ENCODE measurements at places on chromosomes 2 and 18.

DNA sequence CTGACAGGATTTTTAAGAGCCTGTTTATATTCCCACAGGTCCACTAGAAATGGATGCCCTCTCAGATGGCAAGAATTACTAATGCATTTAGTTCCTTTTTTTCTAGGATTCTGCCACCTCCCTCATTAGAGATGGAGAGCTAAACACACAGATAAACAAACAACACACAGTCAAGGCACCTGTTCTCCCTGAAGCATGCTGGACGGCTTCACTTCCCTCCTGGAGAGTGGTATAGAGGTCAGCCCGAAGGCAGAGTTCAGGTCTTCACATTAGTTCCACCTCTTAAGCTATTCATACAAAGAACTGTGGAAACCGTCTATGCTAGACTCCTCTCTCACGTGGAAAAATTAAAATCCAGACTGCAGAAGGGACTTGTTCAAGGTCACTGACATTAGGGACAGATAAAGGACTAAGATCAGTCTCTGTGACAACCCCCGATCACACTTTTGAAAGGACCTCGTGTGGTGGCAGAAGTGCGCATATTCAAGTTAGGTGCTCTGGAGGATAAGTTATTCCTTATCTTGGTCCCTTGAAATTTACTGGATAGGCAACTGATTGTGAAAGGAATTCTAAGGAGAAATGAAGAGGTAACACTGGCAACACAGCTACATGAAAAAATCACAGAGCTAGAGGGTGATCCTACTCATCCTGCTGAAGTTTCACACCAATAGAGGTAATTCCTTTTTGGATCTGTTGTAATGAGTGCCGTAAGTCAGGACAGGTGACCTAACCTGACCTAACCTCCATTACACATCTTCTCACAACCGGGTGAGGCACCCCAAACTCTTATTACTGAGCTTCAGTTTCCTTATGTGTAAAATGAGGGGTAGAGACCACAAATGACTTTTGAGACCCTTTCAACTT is 75.1 kb downstream of the SPRED2 start:
- DNase-seq, result peak; percentile 49

DNA sequence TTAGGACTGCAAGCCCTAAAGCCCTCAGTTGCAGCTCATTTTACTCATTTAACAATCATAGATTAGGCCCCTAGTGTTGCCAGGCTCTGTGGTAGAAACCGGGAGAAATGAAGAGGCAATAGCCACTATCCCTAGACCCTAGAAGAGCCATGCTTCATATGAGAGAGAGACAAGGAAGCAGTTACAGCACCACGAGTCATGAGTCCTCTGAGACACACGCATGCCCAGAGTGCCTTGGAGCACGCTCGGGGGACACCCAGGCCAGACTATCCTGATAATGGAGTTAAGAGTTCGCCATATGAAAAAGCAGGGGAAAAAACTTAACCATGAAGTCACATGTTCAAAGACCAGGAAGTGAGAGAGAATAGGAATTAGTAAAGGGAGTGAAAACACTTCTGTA is 321.5 kb upstream of the PKDCC start:
- DNase-seq, result no peak

DNA sequence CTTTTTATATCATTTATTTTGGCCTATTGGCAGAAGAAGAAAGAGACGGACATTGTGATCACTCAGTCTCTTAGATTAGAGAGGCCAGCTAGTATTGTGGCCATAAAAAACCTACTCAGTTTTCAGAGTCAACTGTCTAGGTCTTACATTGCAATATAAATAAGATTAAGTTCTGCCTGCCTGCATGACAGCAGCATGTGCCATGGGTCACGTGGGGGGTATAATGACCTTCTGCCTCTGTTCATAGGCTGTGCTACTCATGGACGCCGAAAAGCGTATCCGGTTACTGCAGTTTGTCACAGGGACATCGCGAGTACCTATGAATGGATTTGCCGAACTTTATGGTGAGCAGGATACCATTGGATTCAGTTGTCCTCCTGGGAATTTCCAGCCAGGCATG is 238.5 kb downstream of the ALPK2 start:
- no peak for DNase-seq

- DNase-seq, result peak; percentile 13
Observed at GRCh38 chr18:21598726-21599584, 1.5 kb downstream of the ESCO1 start.

- DNase-seq, result peak; percentile 40
Observed at GRCh38 chr2:232632904-232633412, 446 bp upstream of the EFHD1 start.

DNA sequence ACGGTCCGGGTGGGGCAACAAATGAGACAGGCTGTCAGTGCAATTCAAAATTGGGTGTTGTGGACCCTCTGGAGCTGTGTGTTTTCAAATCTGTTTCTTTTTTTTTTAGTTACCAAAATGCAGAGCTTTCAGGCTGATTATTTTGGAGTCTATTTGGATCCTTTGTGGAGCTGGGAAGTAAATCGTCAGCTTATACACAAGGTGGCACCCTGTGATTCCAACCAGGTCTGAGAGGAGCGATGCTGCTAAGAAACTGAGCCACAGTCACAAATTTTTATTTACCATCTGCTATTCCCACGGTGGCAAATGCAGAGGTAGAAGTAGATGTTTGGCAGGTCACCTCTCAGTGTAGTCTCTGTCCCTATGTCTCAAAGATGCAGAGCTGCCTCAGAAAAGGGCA is 3.8 kb upstream of the EPC2 start:
- DNase-seq, result no peak

DNA sequence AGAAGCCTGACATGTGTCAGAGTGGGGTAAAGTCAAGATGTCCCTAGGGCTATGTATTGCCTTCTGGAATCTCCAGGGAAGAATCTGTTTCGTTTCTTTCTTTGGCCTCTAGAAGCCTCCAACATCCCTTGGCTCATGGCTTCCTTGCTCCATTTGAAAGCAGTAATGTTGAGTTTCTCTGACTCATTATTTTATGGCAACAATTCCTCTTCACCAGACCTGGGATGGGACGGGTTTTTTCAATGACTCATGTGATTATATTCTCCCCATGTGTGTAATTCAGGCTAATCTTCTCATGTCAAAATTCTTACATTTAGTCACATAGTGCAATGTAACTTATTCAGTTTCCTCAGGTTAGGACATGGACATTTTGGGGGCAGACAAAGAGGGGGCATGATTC is 1038.6 kb downstream of the CBLN2 start:
- DNase-seq, result no peak

DNA sequence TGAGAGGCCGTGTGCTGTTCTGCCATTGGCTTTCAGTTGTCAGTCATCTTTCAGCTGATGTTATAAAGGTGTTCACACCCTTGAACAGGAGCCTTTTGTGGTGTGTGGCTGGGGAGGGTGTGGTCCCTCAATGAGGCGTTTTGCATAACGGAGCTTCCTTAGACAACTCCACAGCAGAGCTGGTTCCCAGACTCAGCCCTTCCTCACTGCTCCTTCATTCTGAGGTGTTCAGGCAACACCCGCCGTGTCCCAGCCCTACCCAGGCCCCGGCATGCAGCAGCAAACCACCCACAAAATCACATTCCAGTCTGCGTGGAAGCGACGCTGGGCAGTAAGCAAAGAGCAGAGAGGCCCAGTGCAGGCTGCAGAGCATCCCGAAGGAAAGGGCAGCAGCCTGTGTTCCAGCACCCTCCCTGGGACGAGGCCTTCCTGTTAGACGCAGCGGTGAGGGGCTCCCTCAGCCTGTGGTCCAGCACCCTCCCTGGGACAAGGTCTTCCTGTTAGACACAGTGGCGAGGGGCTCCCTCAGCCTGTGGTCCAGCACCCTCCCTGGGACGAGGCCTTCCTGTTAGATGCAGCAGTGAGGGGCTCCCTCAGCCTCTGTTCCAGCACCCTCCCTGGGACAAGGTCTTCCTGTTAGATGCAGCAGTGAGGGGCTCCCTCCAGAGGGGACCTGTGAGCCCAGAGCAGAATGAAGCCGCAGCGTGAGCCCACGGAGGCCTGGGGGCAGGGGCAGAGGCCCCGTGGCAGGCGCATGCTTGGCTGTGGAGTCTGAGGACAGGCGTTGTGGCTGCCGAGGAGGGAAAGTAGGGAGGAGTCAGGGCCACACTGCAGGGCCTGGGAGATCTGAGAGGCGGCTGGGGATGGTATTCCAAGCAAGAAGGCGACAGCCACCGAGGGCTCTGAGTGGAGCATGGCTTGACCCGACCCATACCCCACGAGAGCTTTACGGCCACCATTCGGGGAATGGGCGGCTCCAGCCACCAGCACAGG is 201.8 kb upstream of the HDAC4 start:
- no peak for DNase-seq

DNA sequence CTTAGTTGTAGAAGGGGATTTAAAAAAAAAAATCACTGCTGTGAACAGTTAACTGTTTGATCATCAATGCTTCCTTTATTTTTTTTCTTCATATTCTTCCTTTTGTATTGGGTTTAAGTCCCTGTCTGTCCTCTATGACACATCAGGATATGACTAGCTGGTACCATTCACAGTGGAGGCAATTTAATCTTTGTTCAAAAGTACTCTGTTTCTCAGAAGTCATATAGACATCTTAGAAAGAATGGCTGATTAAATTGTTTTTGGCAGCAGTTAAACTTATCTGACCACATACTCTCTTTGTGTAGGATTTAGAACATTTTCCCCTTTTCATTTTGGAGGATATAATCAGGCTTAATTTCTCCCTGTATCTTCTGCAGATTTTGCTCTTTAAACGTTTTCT is 807.8 kb upstream of the CDH2 start:
- DNase-seq, result no peak

DNA sequence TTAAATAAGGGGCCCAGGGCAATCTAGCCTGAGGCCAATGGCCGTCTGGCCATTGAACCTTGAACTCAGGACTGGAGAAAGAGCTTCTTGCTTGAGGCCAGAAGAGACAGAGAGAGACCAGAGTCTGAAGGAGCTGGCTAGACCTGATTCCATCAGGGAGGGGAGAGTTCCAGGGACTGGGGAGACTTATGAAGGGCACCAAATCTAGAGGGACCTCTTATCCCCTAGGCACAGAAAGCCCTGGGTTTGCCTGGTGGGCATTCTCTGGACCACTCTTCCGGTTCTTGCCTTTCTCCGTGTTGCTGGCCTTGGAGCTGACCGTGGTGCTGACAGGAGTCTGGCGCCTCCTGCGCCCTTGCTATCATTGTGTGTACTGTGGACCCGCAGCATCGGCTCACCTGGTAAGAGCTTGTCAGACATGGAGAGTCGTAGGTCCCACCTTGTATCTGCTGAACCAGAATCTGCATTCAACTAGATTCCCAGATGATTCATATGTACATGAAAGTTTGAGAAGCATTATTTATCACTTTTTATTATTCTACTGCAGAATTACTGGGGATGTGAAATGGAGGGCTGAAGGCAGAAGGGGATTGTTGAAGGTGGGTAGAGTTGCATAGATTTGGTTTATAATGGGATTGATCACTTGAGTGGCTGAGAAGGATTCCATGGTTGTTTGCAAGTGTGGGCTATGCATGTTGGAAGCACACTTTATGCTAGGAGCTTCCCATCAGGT is 4.3 kb upstream of the TRPM8 start:
- DNase-seq, result peak; percentile 6

DNA sequence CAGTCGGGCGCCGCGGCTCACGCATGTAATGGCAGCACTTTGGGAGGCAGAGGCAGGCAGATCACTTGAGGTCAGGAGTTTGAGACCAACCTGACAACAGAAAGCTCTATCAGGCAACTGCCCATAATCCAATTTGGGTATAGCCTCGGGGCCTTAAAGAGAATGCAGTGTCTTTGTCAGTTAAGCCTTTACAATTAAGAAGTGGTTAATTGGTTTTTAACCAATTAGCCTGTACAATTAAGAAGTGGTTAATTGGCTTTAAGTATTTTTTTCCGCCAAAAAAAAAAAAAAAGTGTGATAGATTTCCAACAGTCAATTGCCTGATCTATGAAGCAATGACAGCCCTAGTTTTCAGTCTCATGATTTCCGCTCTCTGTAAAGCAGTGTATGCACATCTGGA is 74.6 kb upstream of the NARS1 start:
- DNase-seq, result no peak

- DNase-seq, result no peak
Observed at GRCh38 chr2:158004126-158004764, 97.4 kb upstream of the UPP2 start.

- no peak for DNase-seq
Observed at GRCh38 chr2:145169285-145169684, 649.4 kb upstream of the ZEB2 start.

DNA sequence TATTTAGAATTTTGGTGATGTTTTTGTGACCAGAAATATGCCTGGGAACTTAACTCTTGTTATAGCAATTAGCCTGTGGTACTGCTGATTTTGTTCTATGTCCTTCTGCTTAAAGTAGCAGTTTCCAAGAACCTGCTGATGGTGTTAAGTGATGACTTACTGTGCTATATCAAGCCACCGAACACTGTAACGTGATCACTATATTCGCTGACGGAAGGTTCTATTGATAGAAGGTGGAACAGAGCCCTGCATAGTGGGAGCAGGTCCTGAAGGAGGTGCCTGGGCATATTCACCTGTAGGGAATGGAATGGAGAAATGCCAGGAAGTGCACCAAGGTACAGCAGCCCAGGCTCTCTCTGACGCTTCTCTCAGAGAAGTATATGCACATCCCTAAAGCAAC is 76.8 kb downstream of the UXS1 start:
- no peak for DNase-seq

DNA sequence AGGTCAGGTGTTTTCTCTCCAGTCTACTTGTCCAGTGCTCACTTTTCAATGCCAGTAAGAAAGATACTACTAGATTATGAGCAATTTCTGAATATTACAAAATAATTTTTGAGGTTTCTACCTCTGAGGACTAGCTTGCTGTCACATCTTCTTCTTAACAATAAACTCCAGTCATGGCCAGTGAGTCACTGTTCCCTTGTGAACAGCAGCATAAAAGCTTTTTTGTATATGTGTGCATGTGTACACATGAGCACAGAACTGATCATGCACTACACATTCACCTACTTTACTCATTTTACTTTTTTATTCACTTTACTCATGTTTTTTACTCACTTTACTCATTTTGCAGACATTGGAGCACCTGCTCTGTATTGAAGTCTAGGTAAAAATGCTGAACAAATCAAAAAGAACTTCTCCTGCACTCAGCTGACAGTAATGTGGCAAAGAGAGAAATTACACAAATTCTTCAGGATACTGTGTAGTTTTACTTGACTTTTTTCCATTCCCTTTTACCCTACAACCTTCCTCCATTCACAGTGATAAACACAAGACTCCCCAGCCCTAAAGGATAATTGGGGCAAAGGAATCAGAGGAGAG is 28.0 kb downstream of the ST6GAL2 start:
- DNase-seq, result peak; percentile 19

GRCh38 chr2:122543815-122544214 is 788.4 kb downstream of the TSN start:
- no peak for DNase-seq
